Left kidney (tissue), 8 donors: ENCODE measurements at places on chromosomes 6 and 20. TPM values are rescaled to one million over a fixed set of nuclear protein-coding genes. Genes with fewer than 3 reads are reported as not detected.

DNA sequence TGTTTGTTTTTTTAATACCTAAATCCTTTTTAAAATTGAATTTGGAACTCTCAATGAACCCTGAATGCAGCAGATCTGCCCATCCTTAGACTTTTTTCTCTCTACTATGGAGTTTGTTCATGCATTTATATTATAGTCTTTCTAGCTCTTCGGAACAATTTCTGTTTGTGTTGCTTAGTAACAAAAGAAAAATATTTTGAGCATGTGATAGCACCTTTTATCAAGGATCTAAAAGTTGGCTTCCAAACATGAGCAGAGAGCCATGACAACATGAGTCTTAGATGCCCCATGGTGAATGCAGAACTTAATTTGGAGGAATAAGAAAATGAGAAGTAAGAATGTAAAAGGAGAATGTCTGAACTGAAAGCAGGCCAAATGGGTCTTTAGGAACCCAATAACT lies 133.7 kb downstream of the EDN1 start:
- DNase-seq: no peak

DNA sequence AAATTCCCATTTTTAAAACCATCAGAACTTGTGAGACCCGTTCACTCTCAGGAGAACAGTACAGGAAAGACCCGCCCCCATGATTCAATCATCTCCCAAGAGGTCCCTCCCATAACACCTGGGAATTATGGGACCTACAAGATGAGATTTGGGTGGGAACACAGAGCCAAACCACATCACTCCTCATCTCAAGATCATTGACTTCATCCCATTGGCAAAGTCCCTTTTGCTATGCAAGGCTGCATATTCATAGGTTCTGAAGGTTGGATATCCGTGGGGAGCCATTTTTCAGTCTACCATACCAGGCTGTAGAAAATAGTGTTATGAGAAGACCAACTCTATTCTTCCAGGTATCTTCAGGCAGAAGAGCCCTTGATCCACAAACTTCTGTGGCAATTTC lies 219.1 kb downstream of the DOK5 start:
- no peak for DNase-seq

Gene TXLNB
- 2.7 TPM for polyA plus RNA-seq

Gene HLA-DQA1
- 3.3 TPM for polyA plus RNA-seq

Gene DEFB129
- polyA plus RNA-seq: not detected

Gene KHDRBS2
- 3.0 TPM for polyA plus RNA-seq
